HEK293T (cell line): ENCODE measurements at places on chromosomes 6 and 20.

DNA sequence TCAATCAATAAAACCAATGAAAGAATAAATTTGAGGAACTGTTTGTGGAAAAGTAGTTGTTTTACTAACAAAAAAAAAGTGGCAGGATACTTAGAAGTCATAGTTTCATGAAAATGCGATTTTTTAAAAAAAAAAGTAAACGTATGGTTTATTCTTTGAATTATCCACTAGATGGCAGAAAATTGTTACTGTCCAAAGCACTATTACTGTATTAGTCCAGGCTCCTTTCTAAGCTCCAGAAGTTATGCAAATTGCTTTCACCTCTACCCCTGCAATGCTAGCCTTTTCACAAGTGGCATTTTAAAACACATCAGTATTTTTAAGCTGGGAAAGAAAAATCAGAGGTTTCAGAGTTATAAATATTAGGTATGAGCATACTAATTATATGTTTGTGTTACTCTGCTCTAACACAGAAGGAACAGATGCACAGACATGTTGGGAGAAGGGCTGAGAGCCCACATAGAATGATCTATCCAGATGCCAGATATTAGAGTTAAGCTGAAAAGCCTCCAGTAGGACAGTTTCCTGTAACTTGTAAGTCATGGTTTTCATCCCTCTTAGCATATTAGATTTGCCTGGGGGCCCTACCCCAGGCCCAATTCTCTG lies 63.9 kb downstream of the FHL5 start:
- DNase-seq: peak; percentile 35

- DNase-seq: no peak
These were observed 273.9 kb downstream of the CDC5L start for GRCh38 chr6:44661221-44662008.

- no peak for DNase-seq
These were observed 210.4 kb downstream of the FOXC1 start for GRCh38 chr6:1820165-1820564.

GRCh38 chr6:37585523-37585905 lies 85.8 kb upstream of the CCDC167 start:
- DNase-seq: no peak

- DNase-seq: no peak
These were observed 60.5 kb downstream of the RSPH3 start for GRCh38 chr6:158939255-158940159.

- no peak for DNase-seq
These were observed 4.5 kb downstream of the RGL2 start for GRCh38 chr6:33294086-33294823.
